Activated CD4-positive, alpha-beta memory T cell treated with anti-CD3 and anti-CD28 coated beads for 36 hours (primary cell): ENCODE measurements at places on chromosomes 5 and 9. TPM values are rescaled to one million over a fixed set of nuclear protein-coding genes. Genes with fewer than 3 reads are reported as not detected.

TSSK1B gene
- not detected for total RNA-seq

OLFM1 gene
- total RNA-seq, result not detected

ACOT12 gene
- total RNA-seq, result not detected

CEL gene
- total RNA-seq, result 1.0 TPM

HNRNPA0 gene
- total RNA-seq, result 29.2 TPM
